H1 (cell line): ENCODE measurements at places on chromosomes 12 and 14.

DNA sequence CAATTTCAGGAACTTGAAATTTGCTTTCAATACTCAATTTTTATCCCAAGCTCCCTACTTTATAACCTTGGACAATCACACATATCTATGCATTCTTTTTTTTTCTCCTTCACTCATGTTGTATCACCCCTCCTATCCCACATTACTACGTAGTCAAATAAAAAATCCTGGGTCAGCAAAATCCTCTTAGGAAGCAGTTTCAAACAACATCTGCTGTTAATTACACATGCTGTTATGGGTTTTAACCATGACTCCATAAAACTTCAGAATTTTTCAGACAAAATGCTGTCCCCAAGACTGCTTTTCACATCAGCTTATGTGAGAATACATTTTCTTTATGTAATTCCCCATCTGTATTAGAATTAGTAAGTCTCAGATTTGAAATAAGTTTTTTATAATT is 61.7 kb downstream of the LRFN5 start:
- DNase-seq = no peak

DNA sequence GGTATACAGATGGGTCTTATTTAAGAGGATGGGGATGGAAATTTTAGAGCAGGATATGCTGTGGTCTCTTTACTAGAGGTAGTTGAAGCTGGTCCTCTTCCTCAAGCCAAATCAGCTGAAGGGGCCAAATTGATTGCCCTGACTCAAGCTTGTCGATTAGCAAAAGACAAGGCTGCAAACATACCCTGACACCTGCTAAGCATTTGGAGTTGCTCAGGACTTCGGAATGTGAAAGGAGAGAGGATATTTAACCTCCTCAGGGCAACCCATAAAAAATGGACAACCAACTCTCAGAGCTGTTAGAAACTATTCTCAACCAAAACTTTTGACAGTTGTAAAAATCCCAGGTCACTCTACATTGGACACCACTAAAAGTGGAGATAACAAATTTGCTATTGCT is 15.6 kb downstream of the PTGDR start:
- no peak for DNase-seq

GRCh38 chr14:102479777-102480176 is 29.8 kb downstream of the ANKRD9 start:
- no peak for DNase-seq

DNA sequence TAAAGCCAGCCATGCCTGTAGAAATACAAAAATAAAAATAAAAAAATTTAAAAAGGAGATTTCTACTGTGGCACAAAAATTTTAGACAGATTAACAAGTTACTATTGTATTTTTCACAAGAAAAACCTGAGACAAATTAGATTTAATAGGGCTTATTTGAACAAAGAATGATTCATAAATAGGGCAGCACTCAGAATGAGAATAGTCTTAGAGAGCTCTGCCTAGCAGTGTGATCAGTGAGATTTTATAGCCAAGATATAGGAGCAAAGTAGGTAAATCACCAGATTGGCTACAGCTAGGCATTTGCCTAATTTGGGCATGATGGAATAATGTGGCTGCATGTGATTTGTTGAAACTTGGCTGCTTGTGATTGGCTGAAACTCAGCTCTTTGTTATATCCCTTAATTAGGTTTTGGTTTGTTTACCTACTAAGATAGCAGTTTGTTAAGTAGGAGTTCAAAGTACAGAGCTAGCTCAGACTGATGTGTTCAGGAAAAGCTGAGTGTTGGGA is 279.7 kb upstream of the TMTC1 start:
- DNase-seq = no peak
